ENCODE measurements at places on chromosomes 12 and 14.

DNA sequence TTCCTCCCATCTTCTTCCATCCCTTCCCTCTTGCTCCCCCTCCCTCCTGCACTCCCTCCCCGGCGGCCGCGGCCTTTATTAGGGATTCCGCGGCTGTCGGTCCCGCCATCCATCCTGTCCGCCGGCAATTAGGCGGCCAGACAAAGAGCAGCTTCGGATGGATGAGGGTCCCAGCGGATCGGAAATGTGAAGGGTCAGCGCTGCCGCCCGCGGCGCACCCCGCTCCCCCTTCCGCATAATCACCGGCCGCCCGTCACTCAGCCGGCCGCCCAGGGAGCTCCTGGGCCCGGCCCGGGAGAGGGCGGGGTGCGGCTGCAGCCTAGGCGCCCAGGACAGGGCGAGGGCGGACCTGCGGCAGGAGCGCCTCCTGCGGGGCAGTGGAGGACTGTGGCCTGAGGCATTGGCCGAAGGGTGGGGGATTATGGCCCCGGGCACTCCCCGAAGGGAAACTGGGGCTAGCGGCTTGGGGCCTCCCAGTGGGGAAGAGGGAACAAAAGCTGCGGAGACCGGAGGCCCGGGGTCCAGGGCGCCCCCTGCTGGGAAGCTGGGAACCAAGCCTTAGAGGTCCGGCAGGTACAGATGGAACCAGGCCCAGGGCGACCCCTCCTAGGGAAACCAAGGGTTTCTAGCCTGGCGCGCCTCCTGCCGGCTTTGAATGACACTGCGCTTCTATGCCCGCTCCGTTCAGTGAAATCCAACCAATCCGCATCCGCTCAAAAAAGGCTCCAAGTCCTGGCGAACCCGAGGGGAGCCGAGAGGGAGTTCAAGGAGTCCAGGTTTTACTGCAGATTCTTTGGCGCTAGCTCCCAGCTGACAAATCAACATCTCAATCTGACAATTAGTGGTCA, 4.4 kb upstream of the DNAJC22 start:
- DNase-seq = peak; percentile 61

DNA sequence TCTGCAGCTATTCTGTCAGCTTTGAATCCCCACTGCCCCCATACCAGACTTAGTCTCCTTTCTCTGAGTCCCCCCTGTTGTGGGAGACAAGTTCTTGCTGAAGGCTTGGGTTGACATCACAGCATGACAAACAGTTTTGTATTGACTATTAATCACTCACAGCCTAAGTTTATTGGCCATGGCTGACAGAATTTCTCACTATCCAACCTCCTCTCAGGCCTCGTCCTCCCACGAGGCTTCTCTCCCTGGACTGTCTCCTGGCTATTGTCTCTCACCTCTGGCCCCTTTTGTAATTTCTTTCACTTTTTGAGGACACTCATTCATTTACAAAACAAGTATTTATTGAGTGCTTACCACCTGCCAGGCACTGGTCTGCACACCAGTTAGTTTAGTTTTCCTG, 35.2 kb upstream of the DCD start:
- DNase-seq = no peak

DNA sequence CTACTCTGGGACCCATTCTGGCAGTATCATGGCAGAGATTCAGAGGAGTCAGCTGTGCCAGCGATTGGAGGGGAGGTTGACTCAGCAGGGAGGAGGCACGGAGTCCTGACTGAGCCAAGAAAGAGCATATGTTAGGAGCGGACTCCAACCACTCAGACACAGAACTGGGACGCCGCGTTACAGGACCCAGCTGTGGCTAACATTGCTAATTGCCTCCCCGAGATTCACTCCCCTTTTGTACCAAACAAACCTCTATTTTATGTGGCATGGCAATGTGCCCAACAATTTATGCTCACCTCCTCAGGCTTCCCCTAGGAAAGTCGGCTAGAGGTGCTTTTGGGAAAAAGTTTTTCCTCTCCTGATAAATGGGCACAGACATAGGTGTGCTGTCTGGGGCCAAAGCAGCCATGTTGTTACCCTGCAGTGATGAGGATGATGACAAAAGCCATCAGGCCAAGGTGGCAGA, 15.2 kb upstream of the CLIP1 start:
- DNase-seq = no peak

GRCh38 chr14:31895646-31896045, 181.5 kb upstream of the ARHGAP5 start:
- no peak for DNase-seq

- DNase-seq = no peak
Observed at GRCh38 chr12:104727726-104728465, 230.2 kb downstream of the SLC41A2 start.

GRCh38 chr12:95624589-95624988, 73.3 kb upstream of the USP44 start:
- no peak for DNase-seq

GRCh38 chr14:64708148-64709004, 4.2 kb downstream of the PLEKHG3 start:
- no peak for DNase-seq
